ENCODE measurements at places on chromosomes 3 and 15. TPM values are rescaled to one million over a fixed set of nuclear protein-coding genes. Genes with fewer than 3 reads are reported as not detected.

The GNAT1 gene
- not detected for polyA plus RNA-seq

The AGBL1 gene
- polyA plus RNA-seq: not detected

The CDCP1 gene
- 1.1 TPM for polyA plus RNA-seq

The FAM107A gene
- polyA plus RNA-seq: not detected

The GPR27 gene
- polyA plus RNA-seq: not detected

The LYZL4 gene
- not detected for polyA plus RNA-seq

The MFGE8 gene
- 1.5 TPM for polyA plus RNA-seq

The ARGFX gene
- polyA plus RNA-seq: not detected

The MCF2L2 gene
- polyA plus RNA-seq: 0.89 TPM

The EBLN2 gene
- 2.7 TPM for polyA plus RNA-seq

The FAIM gene
- 31.4 TPM for polyA plus RNA-seq

The LRRC34 gene
- 3.4 TPM for polyA plus RNA-seq

The SLC9C1 gene
- polyA plus RNA-seq: not detected

The GOLGA8O gene
- not detected for polyA plus RNA-seq

The PLSCR5 gene
- polyA plus RNA-seq: not detected

The ZDHHC23 gene
- 0.46 TPM for polyA plus RNA-seq

The INAFM2 gene
- 0.75 TPM for polyA plus RNA-seq

The TMEM39A gene
- 41.6 TPM for polyA plus RNA-seq

The GOLGA8S gene
- polyA plus RNA-seq: not detected

The CORO2B gene
- polyA plus RNA-seq: not detected

The DISP2 gene
- polyA plus RNA-seq: not detected

The NPAP1 gene
- polyA plus RNA-seq: not detected

The CASR gene
- 0.05 TPM for polyA plus RNA-seq

The CHRNB4 gene
- polyA plus RNA-seq: not detected

The CILP gene
- polyA plus RNA-seq: 0.04 TPM

The PTH1R gene
- polyA plus RNA-seq: not detected

The SLC2A2 gene
- not detected for polyA plus RNA-seq

The PLCL2 gene
- polyA plus RNA-seq: 18.4 TPM

The DNAH1 gene
- 0.48 TPM for polyA plus RNA-seq

The CLRN1 gene
- polyA plus RNA-seq: not detected

The SPINK8 gene
- not detected for polyA plus RNA-seq

The ISL2 gene
- not detected for polyA plus RNA-seq

The WWTR1 gene
- polyA plus RNA-seq: 8.8 TPM

The FGF12 gene
- polyA plus RNA-seq: not detected

The CYB561D2 gene
- 35.5 TPM for polyA plus RNA-seq

The CD200R1 gene
- polyA plus RNA-seq: 0.31 TPM

The NUP210 gene
- polyA plus RNA-seq: 83.8 TPM

The EMC7 gene
- polyA plus RNA-seq: 88.9 TPM

The LRRC15 gene
- polyA plus RNA-seq: not detected

The C3orf70 gene
- polyA plus RNA-seq: not detected

The MAGEL2 gene
- polyA plus RNA-seq: not detected

The SH2D7 gene
- polyA plus RNA-seq: not detected

The FANCD2OS gene
- polyA plus RNA-seq: 0.42 TPM

The CD86 gene
- 52.4 TPM for polyA plus RNA-seq

The RBPMS2 gene
- polyA plus RNA-seq: not detected

The RPUSD2 gene
- 33.3 TPM for polyA plus RNA-seq

The POTEB2 gene
- polyA plus RNA-seq: not detected

The SLC22A13 gene
- polyA plus RNA-seq: not detected

The CAMKV gene
- 0.15 TPM for polyA plus RNA-seq

The RTP1 gene
- not detected for polyA plus RNA-seq

The FAM81A gene
- polyA plus RNA-seq: 34.5 TPM

The TP63 gene
- polyA plus RNA-seq: 9.4 TPM
